ENCODE measurements at places on chromosomes 1 and 21.

DNA sequence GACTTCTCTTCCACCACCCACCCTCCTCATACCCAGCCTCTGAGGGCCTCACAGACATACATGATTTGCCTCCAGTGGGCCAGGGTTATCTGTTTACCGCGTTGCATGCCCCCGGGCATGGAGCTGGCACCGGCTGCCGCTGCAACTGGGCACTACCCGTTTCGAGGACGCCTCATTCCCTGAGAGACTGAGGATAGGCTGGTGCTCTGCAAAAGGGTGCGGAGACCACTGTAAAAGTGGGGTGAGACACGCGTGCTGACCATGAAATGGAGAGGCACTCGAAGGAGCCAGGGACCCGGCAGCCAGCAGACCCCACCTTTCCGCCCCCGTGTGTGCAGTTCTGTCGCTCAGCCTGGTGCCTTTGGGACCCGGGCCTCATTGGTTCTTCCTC, 20.6 kb downstream of the TP73 start:
- no peak for DNase-seq

DNA sequence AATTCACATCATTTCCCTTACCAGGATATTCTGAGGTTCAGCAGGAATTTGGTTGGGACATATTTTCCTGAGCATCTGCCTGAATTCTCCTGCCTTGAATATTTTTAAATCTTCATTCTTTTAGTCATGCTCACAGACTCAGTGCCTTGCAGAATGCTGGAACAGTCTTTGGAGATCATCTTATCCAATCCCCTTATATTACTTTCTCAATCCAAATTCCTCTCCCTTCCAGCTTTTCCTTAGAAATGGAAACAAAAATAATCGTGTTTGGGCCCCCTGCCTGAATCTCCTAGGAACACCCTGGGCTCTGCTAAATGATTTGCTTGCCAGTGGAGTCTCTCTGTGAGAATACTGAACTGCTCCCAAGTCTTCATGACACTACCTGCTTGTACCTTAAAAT, 38.4 kb downstream of the LHX8 start:
- no peak for DNase-seq

DNA sequence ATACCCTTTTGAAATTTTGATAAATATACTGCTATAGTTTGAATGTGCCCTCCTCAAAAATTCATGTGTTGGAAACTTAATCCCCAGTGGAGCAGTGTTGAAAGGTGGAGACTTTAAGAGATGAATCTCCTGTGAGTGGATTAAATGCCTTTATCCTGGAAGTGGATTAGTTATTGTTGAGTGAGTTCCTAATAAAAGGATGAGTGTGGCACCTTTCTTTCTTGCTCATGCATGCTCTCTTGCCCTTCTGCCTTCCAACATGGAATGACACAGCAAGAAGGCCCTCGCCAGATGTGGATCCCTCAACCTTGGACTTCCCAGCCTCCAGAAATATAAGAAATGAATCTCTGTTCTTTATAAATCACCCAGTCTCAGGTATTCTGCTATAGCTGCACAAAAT, 51.8 kb downstream of the CD160 start:
- DNase-seq, result no peak

GRCh38 chr1:110538075-110538474, 19.1 kb upstream of the KCNA10 start:
- peak; percentile 48 for DNase-seq

DNA sequence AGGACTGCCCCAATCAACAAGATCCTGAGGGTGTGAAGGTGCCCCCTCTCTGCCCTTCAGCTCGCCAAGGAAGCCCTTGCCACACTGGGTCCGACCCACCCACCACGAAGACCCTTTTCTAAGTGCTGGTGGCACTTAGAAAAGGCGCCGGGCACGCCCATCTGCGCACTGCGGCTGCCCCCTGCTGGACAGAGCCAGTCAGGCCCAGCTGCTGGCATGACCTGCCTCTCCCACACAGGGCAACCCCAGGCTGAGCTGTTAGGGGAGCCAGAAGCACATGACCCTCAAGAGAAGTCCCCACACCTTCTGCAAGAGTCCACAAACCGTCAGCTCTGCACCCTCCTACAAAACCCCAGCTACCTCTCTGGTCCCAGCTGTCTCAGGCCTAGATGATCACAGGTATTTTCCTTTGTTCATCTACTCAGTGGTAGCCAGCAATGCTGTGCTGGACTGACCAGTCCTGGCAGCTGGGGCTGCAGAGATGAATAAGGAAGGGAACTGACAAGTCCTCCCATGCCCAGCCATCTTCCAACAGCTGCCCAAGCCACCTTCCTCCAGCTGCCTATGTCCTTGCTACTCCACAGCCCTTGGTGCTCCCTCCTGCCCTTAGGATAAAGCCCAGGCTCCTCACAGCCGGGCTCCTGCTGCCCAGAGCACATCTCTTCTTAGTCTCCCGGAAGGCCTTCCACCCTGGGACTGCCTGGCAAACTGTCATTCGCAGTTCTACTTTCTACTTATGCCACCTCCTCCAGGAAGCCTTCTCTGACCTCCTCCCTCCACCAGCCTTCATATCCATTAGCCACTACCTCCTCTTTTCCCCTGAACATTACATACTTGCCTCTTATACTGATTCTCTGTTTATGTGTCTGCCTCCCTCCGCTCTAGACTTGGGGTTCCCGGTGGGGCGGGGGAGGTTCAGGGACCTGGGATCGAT, 39.8 kb upstream of the ZC3H12A start:
- peak; percentile 72 for DNase-seq

Measured in frontal cortex (tissue), 4 donors.